ENCODE measurements at places on chromosomes 1 and 21. TPM values are rescaled to one million over a fixed set of nuclear protein-coding genes. Genes with fewer than 3 reads are reported as not detected.

GRCh38 chr1:64392109-64392508 lies 77.8 kb upstream of the CACHD1 start:
- no peak overlapping the region for H3K27ac ChIP-seq
- H3K4me1 ChIP-seq, result no peaks in the 10 kb centered on the region
- H3K36me3 ChIP-seq, result no peaks in the 10 kb centered on the region
- DNase-seq, result peak; percentile 44

- H3K4me3 ChIP-seq, result no peak overlapping the region
- H3K27me3 ChIP-seq, result no peaks in the 10 kb centered on the region
- no peak overlapping the region for H3K27ac ChIP-seq
- no peak for DNase-seq
- peaks cover 9% of the 10 kb centered on the region for H3K36me3 ChIP-seq
Measured at GRCh38 chr1:89887270-89887669, 66.4 kb downstream of the LRRC8D start.

LCA5L gene
- 0.46 TPM for total RNA-seq

- no peaks in the 10 kb centered on the region for H3K4me1 ChIP-seq
- no peaks in the 10 kb centered on the region for H3K27me3 ChIP-seq
- DNase-seq, result no peak
- H3K36me3 ChIP-seq, result peaks cover 22% of the 10 kb centered on the region
- no peak overlapping the region for H3K27ac ChIP-seq
Measured at GRCh38 chr1:53869454-53870117, 20.0 kb downstream of the YIPF1 start.

- no peak overlapping the region for H3K27ac ChIP-seq
- peaks cover 11% of the 10 kb centered on the region for H3K36me3 ChIP-seq
- H3K4me3 ChIP-seq, result no peak overlapping the region
- H3K4me1 ChIP-seq, result no peaks in the 10 kb centered on the region
Measured at GRCh38 chr1:84103197-84103992, 40.7 kb upstream of the PRKACB start.

DNA sequence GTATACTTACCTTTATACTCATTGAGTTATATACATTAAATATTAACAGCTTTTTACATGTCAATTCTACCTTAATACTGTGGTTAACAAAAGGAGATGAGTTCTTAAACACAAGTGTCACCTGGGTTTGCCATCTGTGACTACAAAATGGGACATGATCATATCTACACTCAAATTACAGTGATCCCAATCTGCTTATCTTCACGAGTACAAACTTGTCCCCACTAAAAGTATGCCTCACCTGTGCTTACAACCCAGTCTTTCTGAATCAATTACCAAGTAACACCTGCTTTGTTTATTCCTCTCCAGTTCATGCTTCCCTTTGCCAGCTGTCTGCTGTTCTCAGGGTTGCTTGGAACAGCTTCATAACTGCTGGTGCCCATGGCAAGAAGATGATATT lies 8.8 kb downstream of the CD1E start:
- no peak for DNase-seq
- no peak overlapping the region for H3K4me3 ChIP-seq
- no peaks in the 10 kb centered on the region for H3K27me3 ChIP-seq
- H3K27ac ChIP-seq, result no peak overlapping the region
- no peaks in the 10 kb centered on the region for H3K36me3 ChIP-seq

DNA sequence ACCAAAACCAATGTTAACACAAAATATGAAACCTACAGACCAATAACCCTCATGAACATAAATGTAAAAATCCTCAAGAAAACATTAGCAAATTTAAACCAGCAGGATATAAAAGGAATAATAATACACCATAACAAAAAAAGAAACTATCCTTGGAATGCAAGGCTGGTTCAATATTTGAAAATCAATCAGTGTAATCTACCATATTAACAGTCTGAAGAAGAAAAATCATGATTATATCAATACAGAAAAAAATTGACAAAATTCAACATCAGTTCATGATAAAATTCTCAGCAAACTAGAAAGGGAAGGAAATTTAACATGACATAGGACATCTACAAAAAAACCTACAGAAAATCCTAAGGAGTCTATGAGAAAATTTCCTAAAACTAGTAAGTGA lies 19.8 kb downstream of the PRMT2 start:
- H3K36me3 ChIP-seq, result peaks cover 59% of the 10 kb centered on the region
- H3K4me1 ChIP-seq, result no peaks in the 10 kb centered on the region
- no peak overlapping the region for H3K4me3 ChIP-seq
- no peaks in the 10 kb centered on the region for H3K27me3 ChIP-seq

DNA sequence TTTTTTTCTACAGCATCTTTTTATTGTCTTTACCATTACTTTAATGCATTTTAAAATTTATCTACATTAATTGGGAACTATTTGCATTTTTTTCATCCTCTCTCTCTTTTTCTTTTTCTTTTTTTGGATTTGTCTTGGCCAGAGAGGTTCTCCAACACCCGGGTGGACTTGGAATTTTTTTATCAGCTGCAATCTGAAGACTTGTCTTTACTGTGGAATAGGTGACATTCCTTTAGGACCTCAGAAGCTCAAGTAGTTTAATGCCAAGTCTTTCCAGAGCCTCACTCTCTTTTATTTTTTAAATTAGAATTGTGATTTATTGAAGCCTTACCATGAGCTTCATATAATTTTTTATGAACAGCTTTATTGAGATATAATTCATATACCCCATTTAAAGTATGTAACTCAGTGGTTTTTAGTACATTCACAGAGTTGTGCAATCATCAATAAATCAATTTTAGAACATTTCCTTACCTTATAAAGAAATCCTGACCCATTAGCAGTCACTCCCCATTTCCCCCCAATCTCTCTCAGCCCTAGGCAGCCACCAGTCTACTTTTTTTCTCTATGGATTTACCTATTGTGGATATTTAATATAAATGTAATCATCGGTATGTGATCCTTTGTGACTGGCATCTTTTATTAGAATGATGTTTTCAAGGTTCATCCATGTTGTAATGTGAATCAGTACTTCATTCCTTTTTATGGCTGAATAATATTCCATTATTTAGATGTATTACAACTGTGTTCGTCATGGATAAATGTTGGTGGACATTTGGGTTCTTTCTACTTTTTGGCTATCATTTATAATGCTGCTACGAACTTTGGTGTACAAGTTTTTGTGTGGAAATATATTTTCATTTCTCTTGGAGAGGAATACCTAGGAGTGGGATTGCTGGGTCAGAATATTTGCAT lies 6.2 kb downstream of the TUFT1 start:
- H3K36me3 ChIP-seq, result peaks cover 6% of the 10 kb centered on the region
- no peak overlapping the region for H3K4me3 ChIP-seq
- peak overlapping the region; percentile 44 for H3K27ac ChIP-seq
- H3K4me1 ChIP-seq, result peaks cover 8% of the 10 kb centered on the region

CDC42BPA gene
- 30.1 TPM for total RNA-seq

LRRN2 gene
- total RNA-seq, result 5.8 TPM

GRCh38 chr1:162635418-162635817 lies 3.2 kb downstream of the DDR2 start:
- no peak overlapping the region for H3K4me3 ChIP-seq
- no peak for DNase-seq
- H3K27ac ChIP-seq, result no peak overlapping the region
- H3K27me3 ChIP-seq, result no peaks in the 10 kb centered on the region

PBX1 gene
- 133 TPM for total RNA-seq

- H3K27me3 ChIP-seq, result no peaks in the 10 kb centered on the region
- no peaks in the 10 kb centered on the region for H3K36me3 ChIP-seq
- no peaks in the 10 kb centered on the region for H3K4me1 ChIP-seq
- no peak overlapping the region for H3K4me3 ChIP-seq
- no peak overlapping the region for H3K27ac ChIP-seq
Measured at GRCh38 chr1:30196457-30196856, 526.9 kb downstream of the MATN1 start.
